ENCODE measurements at places on chromosomes 3 and 15.

DNA sequence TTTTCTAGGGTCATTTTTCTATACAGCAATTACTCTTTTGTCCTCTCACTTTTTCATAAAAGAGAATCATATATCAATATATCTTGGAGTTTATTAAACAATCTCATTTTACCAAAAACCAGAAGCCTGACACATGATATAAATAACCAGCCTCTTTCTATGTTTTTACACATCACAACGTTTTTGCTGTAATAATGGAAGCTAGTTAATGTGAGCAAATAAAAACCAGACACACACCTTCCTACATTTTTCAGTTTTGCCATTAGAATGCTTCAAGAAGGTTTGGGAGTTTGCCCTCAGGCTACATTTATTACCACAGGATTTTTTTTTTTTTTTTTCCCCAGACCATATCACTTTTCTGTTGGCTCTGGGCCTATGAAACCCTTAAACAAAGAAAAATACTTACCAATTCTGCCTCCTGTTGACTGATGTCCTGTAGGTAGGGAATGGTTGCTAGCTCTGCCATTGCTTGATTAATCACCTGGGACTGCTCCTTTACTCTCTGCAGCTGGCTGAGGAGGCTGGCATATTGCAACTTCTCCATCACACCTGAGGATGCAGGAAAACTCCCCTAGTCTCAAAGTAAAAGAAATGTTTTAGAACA, 165.5 kb downstream of the ECT2 start:
- no peak for DNase-seq

GRCh38 chr3:13145131-13145825, 72.0 kb upstream of the IQSEC1 start:
- DNase-seq = no peak

DNA sequence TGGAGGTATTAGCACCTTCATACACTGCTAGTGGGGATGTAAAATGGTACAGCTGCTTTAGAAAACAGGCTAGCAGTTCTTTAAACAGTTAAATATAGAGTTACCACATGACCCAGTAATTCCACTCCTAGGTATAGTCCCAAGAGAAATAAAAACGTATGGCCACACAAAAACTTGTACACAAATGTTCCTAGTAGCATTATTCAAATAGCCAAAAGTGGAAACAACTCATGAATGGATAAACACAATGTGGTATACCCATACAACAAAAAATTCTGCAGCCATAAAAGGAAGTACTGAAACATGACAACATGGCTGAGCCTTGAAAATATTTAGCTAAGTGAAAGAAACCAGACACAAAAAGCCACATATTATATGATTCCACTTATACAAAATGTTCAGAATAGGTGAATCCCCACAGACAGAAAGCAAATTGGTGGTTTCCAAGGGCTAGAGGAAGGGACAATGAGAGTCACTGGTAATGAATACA, 40.8 kb upstream of the KLF13 start:
- DNase-seq = no peak

GRCh38 chr3:182364323-182364722, 429.0 kb upstream of the ATP11B start:
- DNase-seq = no peak

DNA sequence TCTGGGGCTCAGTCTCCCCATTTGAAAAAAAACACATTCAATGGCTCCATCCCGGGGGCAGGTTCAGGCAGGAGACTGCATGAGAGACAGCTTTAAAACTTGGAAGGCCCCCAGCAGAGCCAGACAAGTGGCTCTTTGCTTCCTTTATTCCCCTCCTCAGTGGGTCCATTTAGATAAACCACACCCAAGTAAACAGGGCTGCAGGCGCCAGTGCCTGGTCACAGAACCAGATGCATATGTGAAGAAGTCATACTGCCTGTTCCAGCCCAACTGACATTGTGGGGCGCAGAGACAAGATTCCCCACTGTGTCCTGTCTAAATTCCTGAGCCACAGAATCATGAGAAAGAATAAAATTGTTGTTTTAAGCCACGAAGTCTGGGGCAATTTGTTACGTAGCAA, 9.0 kb downstream of the FBN1 start:
- no peak for DNase-seq

- no peak for DNase-seq
These were observed 44.5 kb upstream of the C3orf80 start for GRCh38 chr3:160180581-160181216.
